T-cell (primary cell): ENCODE measurements at places on chromosomes 3 and 15. TPM values are rescaled to one million over a fixed set of nuclear protein-coding genes. Genes with fewer than 3 reads are reported as not detected.
A peak's percentile ranks its signal among the peaks of the same experiment; 100 is the strongest.

Gene FYCO1
- 37.3 TPM for total RNA-seq

Gene CLDN11
- 0.51 TPM for total RNA-seq

Gene ALAS1
- total RNA-seq: 32.7 TPM

DNA sequence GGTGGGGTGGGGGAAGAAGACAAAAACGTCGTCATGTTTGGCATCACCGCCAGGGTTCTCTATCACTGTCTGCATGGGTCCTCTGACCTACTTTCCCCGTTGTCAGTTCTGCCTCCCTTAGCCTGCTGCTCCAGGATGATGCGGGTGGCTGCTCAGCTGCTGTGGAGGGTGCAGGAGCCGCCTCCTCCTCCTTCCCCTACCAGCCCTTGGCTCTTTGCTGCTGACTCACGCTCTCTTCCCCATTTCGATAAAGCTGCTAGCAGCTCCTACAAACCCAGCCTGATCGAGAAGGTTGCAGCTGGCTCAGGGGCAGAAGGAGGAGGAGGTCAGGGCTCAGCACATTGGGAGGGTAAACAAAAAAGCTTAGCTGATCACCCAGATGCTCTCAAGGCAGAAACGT is 49.5 kb upstream of the SEC13 start:
- no peak for DNase-seq

GRCh38 chr15:35442742-35443141 is 103.2 kb downstream of the DPH6 start:
- no peak for DNase-seq

GRCh38 chr3:13223574-13224237 is 150.5 kb upstream of the IQSEC1 start:
- no peak for DNase-seq

DNA sequence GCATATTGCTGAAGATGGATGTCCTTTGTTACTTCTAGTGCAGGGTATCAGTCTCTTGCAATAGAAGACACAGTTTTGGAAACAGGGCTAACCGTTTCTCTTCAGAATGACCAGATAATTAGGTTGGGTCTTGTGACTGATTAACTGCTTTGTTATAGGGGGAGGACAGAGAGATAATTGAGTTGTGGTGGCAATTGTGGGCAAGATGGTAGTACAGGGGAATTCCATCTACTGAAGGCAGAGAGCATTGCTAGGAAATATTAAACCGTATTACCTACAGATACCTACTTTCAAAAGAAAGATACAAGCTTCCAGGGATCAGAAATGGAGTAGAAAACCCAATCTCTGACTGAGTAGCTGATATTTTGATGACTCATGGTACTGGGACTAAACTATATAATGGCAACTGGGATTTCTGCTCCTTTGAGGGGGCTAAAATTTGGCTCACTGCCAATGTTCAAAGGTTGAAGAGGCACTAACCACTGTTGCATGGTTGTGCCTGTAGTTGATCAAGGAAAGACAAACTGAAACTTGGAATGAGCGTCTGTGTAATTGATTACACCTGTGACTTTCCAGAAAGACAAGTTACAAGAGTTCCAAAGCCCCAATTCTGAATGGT is 4.2 kb downstream of the PRR23B start:
- no peak for DNase-seq

DNA sequence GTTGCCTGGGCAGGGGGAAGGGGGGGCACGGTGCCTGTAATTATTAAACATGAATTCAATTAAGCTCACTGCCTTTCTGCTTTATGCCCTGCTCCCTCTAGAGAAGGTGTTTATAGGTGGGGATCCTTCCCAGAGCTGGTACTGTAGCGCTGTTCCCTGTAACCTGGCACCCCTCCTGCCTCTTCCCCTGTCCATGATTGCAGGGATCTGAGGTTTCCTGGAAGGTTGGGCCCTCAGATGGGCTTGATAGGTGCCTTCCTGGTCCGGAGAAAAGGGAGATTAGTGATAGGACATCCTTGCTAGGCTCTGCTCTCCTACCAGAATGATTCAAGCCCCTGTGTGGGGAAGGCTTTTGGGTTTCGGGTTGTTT is 2.1 kb upstream of the FAM131A start:
- no peak for DNase-seq

- DNase-seq: no peak
These were observed 13.2 kb downstream of the PFKFB4 start for GRCh38 chr3:48543271-48543866.

DNA sequence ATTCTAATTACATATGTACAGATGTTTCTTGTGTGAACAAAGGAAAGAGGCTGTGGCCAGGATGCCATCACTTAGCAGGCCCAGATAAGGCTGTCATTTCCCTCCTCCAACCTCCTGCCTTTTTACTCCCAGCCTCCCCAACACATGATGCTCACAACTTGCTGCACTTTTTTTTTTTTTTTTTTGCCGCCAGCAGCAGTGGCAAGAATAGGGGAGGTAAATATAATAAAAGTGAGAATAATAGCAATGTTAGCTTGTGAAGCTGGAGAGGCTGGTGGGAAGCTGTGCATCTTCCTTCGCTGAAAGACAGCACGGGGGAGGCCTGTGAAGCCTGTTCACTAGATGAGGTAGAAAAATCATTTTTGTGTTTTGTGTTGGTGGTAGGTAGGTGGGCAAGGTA is 42.5 kb upstream of the MYO5C start:
- no peak for DNase-seq

GRCh38 chr3:79329154-79329553 is 438.6 kb downstream of the ROBO1 start:
- no peak for DNase-seq

- DNase-seq: no peak
These were observed 530.8 kb downstream of the MFSD1 start for GRCh38 chr3:159332535-159333099.

DNA sequence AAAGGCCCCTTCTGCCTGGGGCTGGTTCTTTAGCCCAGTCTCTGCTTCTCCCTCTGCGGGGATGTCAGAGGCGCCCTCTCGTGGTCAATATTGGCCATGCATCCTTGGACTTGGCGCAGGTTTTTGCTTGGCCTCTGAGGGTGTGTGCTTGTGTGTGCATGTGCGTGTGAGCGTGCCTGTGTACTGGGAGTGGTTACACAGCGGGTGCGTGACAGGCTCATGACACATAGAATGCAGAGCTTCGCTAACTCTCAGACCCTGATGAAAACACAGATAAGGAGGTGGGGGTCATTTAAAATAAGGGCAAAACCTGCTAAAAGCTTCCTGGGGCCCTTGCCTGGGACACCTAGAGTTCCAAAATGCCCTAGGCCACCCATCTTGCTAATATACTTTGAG is 160.9 kb downstream of the SMAD6 start:
- DNase-seq: peak; percentile 52

GRCh38 chr3:46280105-46280797 is 38.0 kb downstream of the CCR3 start:
- peak; percentile 47 for DNase-seq

DNA sequence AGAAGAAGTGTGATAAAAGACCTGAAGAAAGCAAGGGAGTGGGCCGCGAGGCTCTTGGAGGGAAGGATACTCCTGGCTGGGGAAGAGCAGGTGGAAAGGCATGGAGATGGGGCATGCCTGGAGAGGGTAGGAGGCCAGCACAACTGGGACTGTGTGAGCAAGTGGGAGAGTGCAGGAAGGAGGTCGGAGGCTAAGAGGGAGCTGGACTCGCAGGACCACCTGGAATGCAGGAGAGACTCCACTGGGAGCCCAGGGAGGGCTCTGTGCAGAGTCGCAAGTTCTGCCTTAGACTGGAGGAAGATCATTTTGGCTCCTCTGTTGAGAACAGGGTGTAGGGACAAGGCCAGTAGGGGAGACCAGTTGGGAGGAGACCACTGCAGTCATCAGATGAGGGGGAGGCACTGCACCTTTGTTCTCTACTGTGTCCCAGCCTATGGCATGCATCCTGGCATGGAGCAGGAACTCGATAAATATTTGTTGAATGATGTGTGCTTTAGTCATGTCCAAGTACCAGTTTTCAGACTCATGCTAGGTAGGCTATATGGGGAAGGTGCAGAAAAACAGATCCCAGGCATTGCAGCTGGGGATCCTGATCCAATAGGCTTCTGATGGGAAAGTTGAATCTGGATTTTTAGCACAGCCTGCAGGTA is 13.7 kb downstream of the FAM107A start:
- DNase-seq: no peak

DNA sequence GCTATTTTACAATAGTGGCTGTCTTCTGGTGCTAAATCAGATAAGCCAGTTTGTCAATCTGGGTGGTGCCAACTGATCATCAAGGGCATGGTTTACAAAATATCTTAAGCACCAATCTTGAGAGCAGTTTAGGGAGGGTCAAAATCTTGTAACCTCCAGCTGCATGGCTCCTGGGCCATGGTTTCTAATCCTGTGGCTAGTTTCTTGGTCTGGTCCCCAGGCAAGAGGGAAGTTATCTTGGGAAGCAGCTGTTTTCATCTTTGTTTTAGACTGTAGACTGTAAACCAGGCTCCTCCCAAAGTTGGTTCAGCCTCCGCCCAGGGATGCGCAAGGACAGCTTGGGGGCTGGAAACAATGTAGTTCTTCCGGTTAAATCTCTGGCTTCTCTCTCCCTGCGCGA is 166.8 kb downstream of the IL1RAP start:
- DNase-seq: no peak
